ENCODE measurements at places on chromosomes 2 and 18. TPM values are rescaled to one million over a fixed set of nuclear protein-coding genes. Genes with fewer than 3 reads are reported as not detected.

Gene BOK
- not detected for total RNA-seq

- DNase-seq: peak; percentile 68
- H3K4me3 ChIP-seq: no peak overlapping the region
- H3K27ac ChIP-seq: no peak overlapping the region
- peaks cover 27% of the 10 kb centered on the region for H3K27me3 ChIP-seq
- no peaks in the 10 kb centered on the region for H3K36me3 ChIP-seq
- peaks cover 4% of the 10 kb centered on the region for H3K4me1 ChIP-seq
These were observed 37.8 kb upstream of the MRPL19 start for GRCh38 chr2:75608684-75609333.

Gene DSG4
- not detected for total RNA-seq

Gene ITPRIPL1
- 5.7 TPM for total RNA-seq

GRCh38 chr18:57954935-57955334 lies 89.1 kb upstream of the NEDD4L start:
- no peak for DNase-seq
- no peaks in the 10 kb centered on the region for H3K4me1 ChIP-seq
- no peak overlapping the region for H3K27ac ChIP-seq
- peaks cover 3% of the 10 kb centered on the region for H3K27me3 ChIP-seq

All from CD4-positive, alpha-beta T cell (primary cell).